Stimulated activated CD8-positive, alpha-beta memory T cell treated with anti-CD3 and anti-CD28 coated beads, Interleukin-2, amount 100 ng/mL, for 48 hours (primary cell): ENCODE measurements at places on chromosomes 3 and 15.

GRCh38 chr3:71243229-71243628, 340.3 kb downstream of the FOXP1 start:
- no peak for DNase-seq

DNA sequence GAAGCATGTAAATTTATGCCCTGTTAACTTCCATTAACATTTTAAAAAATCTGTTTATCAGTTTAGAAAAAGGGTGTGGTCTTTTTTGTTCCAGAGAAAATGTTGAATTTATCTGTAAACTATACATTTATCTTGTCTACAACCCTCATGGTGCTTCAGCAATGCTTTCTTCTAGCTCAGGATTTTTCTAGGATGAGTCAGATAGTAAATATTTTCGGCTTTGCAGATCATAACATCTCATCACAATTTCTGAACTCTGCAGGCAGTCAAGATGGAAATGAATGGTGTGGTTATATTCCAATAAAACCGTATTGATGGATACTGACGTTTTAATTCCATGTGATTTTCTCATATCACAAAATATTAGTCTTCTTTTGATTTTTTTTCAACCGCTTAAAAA, 70.5 kb upstream of the FOXB1 start:
- DNase-seq: no peak

- DNase-seq: no peak
Observed at GRCh38 chr3:71600646-71601288, 17.2 kb upstream of the FOXP1 start.

DNA sequence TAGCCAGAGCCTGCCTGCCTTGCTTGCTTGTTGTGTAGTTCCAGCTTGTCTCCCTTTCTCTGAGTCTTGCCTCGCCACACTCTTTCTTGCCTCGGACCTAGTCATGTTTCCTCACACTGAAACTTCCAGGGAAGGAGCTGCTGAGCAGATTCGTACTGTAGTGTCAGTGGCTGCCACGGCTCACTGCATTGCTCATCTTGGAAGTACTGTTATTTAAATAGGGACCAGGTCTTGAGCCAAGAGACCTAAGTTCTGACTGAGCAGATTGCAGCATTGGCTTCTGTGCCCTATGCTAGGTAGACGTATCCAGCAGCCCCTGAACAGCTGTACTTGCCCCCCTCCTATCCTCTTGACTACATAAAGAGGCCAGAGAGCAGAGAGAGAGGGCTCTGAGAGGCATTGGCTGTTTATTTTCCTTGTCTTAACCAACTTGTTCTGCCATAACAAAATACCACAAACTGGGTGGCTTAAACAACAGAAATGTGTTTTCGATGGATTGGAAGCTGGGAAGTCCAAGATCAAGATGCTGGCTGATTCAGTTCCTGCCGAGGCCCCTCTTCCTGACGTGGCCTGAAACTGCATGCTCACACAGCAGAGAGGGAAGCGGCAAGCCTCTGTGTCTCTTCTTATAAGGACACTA, 5.8 kb upstream of the RARRES1 start:
- no peak for DNase-seq

GRCh38 chr3:65436580-65436979, 602.1 kb downstream of the MAGI1 start:
- no peak for DNase-seq

DNA sequence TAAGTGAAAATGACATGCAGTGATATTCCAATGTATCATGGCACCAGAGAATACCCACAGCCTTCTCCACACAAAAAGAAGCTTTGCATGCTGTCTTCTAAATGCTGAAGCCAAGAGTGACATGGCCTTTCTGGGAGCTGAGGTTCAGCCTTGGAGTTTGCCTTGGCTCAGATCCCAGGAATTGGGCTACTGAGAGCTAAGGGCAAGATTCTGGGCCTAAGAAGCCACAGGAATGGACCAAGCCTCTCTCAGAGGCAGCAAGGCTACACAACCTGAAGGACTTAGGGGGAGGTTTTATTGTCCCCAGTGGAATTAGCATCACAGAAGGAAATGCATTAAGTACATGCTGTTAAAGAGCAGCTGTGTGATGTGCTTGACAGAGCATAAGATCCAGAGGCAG, 1078.5 kb downstream of the TUSC7 start:
- no peak for DNase-seq

- DNase-seq: no peak
Observed at GRCh38 chr3:41632700-41633099, 329.2 kb downstream of the ULK4 start.

DNA sequence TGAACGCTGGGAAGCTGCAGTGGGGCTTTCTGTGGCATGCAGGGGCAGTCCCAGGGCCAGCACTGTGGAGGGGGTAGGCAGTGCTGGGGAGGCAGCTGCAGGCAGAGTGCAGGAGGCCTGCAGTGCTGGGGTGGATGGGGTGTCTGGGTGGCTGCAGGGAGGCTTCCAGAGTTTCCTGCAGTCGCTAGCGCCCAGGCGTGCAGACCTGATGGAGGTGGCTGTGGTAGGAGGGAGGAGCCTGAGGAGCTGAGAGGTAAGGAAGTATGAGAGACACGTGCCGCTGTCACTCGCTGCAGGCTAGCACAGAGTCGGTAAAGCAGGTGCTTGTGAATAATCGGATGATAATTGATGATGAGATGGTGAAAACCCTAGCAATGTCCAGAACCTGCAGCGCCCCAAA, 16.3 kb downstream of the SYNM start:
- DNase-seq: no peak
